ENCODE measurements at places on chromosomes 6 and 20. TPM values are rescaled to one million over a fixed set of nuclear protein-coding genes. Genes with fewer than 3 reads are reported as not detected.

- no peak for DNase-seq
Measured at GRCh38 chr6:38214159-38214558, 394.6 kb downstream of the ZFAND3 start.

DNA sequence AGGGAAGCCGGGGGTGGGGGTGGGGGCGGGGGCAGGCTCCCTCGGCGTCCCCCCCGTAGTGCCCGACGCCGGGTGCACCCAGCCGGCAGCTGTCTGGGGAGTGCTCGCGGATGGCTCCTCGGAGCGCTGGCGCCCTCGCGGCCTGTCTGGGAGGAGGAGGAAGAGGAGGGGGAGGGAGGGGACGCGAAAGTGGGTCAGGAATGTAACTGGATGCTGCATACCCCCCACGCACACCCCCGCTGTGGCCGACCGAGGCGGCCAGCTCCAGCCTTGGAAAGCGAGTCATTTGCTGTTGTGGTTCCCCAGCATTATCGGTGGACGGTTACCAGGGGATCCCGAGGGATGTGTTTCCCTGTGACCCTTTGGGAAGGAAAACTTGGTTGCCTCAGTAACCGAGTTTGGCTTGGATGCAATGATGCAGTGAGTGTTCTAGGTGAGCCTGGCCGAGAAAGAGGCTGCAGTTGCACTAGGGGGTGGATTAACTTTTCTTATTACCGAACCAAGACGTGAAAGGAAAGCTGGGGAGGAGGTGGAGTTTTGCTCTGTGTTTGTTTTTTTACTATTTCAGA is 55.2 kb upstream of the RREB1 start:
- DNase-seq = peak; percentile 75

DNA sequence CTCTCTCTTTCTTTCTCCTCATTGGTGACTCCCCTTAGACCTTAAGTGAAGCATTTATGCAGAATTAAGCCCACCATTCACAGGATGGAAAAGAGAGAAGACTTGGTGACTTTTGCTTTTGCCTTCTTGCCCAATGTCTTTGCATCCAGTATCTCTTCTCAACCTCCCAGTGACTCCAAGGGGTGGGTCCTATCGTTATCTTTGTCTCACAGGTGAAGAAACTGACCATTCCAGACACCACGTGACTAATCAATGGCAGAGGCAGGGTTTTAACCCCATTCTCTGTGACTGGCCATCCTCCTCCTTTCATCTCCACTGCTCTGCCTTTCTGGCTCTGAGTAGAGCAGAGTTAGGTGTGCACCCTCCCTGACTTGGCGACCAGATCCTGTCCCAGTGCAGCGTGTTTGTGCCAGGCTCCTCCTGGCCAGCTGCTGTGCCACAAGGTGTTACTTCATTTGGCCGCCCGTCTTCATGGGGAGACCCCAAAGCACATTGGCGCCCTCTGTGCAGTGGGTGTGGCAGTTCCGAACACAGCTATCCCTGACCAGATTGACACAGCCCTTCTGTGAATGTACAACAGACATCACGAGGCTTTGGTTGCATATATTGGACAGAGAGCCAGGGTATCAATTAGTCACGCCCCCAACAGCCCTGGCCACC is 501.3 kb downstream of the CD83 start:
- DNase-seq = no peak

DNA sequence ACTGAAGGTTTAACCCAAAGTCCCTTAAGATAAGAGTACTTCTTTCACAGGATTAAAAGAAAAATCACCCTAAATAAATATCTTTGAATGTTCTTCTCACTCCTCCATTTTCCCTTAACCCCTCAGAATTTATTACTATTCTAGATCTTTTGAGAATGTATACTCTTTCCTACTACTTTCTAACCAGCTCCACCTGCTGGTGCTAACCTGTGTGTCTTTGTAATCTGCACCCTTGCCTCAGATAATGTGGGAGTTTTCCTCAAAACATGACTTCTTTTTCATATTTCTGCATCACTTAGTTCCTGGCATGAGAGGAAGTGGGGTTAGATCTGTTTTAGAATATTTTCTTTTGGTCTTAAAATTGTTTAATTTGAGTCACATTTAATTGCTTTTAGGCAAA is 394.2 kb downstream of the BMP2 start:
- DNase-seq = no peak

DNA sequence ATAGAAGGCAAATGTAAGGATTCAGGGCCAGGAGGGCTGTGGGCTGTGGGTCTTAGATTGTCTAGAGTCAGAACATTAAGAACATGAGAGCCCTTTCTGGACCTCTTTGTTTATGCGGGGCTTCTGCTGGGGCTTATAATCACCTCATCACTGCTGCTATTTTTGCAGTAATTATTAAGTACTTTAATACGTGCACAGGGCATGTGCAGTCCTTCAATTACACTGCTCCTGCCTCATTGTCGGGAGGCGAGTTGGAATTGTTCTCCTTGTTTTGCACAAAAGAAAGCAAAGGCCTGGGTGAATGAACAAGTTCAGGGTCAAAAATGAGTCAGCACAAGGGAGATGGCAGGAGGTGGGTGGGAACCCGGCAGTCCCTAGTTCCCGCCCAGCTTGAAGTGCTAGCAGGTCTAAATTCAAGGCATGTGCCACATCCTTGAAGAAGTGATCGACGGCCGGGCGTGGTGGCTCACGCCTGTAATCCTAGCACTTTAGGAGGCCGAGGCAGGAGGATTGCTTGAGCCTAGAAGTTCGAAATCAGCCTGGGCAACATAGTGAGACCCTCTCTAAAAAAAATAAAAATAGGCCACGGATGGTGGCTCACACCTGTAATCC is 34.4 kb upstream of the PTPN1 start:
- no peak for DNase-seq

DNA sequence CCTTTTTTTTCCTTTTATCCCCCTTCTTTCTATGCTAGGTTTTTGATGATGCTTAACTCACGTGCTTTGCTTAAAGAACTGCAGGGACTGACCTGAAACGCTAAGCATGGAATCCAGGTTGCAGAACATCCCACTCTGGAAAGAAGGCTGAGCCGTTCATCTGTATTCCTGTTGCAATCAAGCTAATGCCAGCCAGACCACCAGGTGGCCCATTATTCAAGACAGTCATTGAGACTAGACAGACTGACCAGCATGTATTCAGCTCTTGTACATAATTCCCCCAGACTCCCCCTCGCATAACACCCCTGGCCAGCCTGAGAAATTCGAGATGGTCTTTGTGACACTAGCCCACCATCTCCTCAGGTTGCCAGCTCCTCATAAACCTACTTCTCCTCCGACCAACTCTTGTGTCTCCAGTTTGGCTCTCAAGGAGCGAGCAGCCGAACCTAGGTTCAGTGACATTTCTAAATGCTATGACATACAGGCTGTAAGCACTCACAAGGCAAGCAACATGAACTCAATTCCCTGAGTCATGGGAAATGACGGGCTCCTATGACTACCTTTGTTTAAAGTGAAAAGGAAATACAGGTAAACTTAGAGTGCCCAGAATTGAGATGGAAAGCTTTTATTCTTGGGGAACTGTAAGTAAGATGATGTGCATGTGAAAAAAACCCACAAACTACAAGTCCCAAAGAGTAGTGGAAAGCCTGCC is 309.3 kb upstream of the CDYL start:
- no peak for DNase-seq

DNA sequence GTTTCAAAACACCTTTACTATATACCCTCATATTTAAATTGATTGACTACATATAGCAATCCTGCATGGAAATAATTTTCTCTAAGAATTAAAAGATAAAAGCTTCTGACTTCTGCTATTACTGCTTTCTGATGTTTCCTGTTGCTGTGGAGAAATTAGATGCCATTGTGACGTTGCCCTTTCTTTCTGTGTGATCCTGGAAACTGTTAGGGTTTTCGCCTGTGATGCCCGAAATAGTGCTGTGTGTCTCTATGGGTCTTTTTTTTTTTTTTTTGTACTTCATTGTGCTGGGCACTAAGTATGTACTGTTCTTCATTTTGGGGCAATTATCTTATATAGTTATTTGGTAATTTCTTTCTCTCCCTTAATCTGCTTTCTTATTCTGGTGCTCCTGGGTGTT is 205.0 kb downstream of the ARID1B start:
- no peak for DNase-seq

- DNase-seq = no peak
Measured at GRCh38 chr6:72348926-72349325, 272.9 kb upstream of the KCNQ5 start.

GRCh38 chr20:48338717-48339116 is 489.1 kb downstream of the PREX1 start:
- DNase-seq = peak; percentile 58

Gene TCP1
- 216 TPM for polyA plus RNA-seq

Gene ARMC2
- 8.3 TPM for polyA plus RNA-seq

Gene KIF13A
- 31.5 TPM for polyA plus RNA-seq

Gene KHDC1L
- 0.48 TPM for polyA plus RNA-seq
